Activated CD4-positive, alpha-beta T cell treated with anti-CD3 and anti-CD28 coated beads, Interleukin-2, amount 10 ng/mL, durations not matched to agents 24 days and 14 days (primary cell): ENCODE measurements at places on chromosomes 11 and 22. TPM values are rescaled to one million over a fixed set of nuclear protein-coding genes. Genes with fewer than 3 reads are reported as not detected.

Gene CCDC34
- total RNA-seq, result 10.1 and 12.7 TPM in 2 replicates

Gene LMO2
- total RNA-seq, result not detected in 2 replicates

Gene BIRC2
- total RNA-seq, result 27.8 and 30.8 TPM in 2 replicates

Gene MGAT3
- 0.90 and 1.9 TPM in 2 replicates for total RNA-seq

Gene OR6A2
- 0.35 and 0.50 TPM in 2 replicates for total RNA-seq

Gene IRAG1
- not detected in 2 replicates for total RNA-seq

Gene OR51B4
- not detected in 2 replicates for total RNA-seq

Gene KREMEN1
- total RNA-seq, result not detected in 2 replicates

Gene FBLN1
- total RNA-seq, result not detected in 2 replicates

Gene CDCA5
- 94.4 and 95.1 TPM in 2 replicates for total RNA-seq

Gene PYGM
- 2.4 and 3.1 TPM in 2 replicates for total RNA-seq

Gene C2CD3
- 35.1 and 37.4 TPM in 2 replicates for total RNA-seq

Gene UBQLN3
- total RNA-seq, result not detected in 2 replicates

Gene CD248
- not detected in 2 replicates for total RNA-seq

Gene MOGAT2
- not detected in 2 replicates for total RNA-seq

Gene CEND1
- total RNA-seq, result 3.8 and 4.2 TPM in 2 replicates

Gene ELF5
- not detected in 2 replicates for total RNA-seq

Gene ZDHHC8
- total RNA-seq, result 95.2 and 100 TPM in 2 replicates

Gene RTL10
- 20.0 and 23.4 TPM in 2 replicates for total RNA-seq
